ENCODE measurements at places on chromosomes 11 and 22.

- DNase-seq: no peak
Observed at GRCh38 chr11:16561150-16561549, 177.3 kb upstream of the C11orf58 start.

DNA sequence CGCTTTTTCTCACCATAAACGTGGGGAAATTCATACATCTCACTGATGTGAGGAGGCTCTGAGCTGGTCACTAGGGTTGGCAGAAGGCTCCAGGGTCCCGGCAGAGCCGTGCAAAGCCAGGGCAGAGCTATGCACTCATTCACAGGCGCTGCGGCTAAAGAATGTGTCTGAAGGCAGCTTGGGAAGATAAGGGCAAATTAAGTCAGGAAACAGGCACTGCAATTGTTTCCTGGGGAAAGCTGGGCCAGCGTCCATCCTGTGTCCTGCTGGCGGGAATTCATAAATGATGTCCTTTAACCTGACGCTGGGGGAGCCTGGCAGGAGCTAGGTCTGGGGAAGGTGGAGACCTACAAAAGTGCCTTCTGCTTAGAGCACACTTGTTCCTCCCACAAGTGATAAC is 27.6 kb downstream of the PKNOX2 start:
- no peak for DNase-seq

- no peak for DNase-seq
Observed at GRCh38 chr22:24060375-24060788, 49.3 kb downstream of the CABIN1 start.

DNA sequence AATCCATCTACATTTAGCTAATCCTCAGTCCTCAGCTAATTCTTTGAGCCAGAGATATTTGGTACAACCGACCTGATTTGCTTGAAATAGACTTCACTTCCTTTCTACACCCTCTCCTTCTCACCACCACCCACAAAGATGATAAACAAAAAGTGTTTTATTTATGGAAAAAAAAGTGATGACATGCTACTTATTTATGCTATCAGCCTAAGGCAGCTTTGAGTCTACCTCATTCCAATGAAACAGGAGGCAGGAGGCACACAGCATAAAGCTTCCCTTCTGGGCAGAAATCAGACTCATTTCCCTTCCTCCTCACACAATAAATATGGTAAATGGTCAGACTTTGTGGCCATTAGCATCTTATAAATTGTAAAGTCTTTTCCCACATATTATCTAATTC is 325.7 kb downstream of the SOX6 start:
- no peak for DNase-seq

- peak; percentile 43 for DNase-seq
Observed at GRCh38 chr11:57668434-57668782, 494 bp downstream of the ZDHHC5 start.

GRCh38 chr11:5203366-5203765 is 2.9 kb upstream of the OR51V1 start:
- DNase-seq: no peak
